ENCODE measurements at places on chromosomes 7 and 10.

DNA sequence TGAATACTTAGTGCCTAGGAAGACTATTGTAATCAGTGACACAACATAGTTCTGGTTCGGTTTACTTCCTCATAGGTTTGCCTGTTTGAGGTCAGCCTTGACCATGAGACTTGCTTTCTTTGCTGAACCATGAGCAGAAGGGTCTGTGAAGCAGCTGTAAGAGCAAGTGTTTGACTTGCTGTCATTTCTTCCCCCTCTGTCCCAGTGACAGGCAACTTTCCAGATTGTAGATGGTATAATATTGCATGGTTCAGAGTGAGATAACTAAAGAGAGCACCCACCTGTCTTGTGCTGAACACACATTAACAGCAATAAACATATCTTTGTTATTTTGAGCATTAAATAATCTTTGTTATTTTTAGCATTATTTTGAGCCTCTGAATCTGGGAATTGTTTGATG, 9.3 kb upstream of the RTKN2 start:
- DNase-seq = no peak

DNA sequence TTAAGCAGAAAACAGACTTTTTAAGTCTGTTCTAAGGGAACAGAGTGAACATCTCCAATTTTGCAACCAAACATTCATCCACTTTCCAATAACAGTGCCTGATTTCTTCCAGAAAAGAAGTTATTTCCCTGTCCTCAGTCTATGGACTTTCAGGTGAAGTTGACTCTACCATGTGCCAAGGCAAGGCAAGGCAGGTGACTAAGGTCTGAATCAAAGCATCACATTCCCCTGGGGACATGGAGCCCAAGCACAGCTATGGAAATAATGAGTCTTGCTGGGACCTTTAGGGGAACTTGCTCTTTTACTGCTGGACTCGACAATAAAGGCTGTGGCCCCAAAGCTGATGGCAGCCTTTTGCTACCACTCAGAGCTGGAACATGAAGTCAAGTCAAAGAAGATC, 182.2 kb downstream of the FGFR2 start:
- DNase-seq = no peak

DNA sequence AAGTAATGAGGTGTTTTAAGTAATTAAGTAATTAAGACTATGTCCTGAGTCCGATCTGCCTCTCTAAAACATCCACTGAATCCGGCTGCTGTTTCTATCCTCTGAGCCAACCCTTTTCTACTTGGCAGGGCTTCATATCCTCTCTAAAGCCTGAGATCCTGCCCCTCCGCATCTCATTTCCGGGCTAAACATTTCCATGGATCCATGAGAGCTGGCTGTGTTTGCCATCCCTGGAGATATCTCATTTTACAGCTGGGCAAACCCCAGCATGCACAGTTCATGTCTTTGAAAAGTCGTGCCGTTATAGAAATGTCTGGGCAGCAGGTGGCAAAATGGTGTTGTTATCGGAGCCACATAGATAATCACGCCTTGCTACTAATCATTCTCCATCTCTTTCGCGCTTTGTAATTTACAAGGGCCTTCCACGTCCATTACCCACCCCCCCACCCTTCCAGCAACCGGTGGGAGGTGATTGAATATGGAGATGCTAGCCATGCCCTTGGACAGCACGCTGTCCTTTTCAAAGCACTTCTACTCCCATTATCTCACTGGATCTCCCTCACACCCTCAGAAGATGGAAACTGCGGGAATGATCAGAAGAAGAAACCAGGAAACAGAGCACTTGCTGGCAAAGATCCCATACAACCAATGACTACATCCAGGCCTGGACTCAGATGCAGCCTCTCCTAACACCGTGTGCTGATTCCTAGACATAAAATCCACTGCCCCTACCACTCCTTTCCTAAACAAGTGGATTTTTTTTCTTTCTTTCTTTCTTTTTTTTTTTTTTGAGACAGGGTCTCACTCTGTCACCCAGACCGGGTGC, 1189.2 kb downstream of the TYW1 start:
- no peak for DNase-seq

GRCh38 chr10:34647160-34647559, 167.9 kb downstream of the PARD3 start:
- no peak for DNase-seq

DNA sequence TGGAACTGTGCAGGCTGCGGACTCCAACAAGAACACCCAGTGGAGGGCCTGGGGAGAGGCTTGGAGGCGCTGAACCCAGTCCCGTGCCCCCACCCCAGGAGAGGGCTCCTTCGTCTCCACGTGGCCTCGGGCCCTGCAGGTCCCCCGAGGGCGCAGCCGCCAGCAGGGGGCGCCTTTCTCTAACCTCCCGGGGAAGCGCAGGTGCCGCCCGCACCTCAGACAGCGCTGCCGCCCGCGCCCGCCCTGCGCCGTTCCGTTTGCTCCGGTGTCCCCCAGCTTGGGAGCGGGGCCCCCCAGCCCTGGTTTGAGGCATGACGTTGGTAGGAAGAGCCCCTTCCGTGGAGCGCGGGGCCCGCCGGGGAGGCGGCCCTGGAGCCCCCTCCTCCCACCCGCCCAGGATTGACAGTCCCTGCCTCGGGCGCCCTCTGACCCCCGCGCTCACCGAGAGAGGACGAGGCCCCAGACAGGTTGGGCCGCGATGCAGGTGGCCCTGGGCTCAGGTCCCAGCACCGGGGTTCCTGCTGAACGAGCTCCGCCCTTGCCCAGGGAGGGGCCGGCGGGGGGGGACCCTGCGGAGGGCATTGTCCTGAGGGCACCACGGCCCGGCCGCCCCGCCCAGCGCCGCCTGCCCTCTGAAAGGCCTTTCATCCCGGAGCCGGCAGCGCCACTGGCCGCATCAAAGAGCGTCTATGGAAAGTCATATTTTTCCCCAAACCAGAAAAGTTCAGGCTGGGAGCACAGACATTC, 42.8 kb downstream of the FOXL3 start:
- DNase-seq = peak; percentile 98

- no peak for DNase-seq
These were observed 5.1 kb downstream of the OIT3 start for GRCh38 chr10:72898616-72899015.

DNA sequence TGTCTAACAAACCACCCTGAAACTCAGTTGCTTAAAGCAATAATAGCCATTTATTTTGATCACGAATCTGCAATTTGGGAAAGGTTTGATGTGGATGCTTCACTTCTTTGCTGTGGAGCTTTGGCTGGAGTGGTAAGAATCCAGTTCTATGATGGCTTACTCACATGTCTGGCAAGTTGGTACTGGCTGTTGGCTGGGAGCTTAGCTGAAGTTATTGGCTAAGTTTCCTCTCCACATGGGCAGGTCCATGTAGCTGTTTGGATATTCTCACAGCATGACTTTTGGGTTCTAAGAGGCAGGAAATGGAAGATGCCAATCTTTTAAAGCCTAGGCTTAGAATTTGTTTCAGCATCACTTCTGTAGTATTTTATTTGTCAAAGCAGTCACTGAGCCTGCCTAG, 277.6 kb upstream of the NRP1 start:
- DNase-seq = no peak

GRCh38 chr10:120365872-120366271, 91.2 kb upstream of the PLPP4 start:
- no peak for DNase-seq

GRCh38 chr10:31918671-31919409, 9.8 kb downstream of the ARHGAP12 start:
- no peak for DNase-seq

DNA sequence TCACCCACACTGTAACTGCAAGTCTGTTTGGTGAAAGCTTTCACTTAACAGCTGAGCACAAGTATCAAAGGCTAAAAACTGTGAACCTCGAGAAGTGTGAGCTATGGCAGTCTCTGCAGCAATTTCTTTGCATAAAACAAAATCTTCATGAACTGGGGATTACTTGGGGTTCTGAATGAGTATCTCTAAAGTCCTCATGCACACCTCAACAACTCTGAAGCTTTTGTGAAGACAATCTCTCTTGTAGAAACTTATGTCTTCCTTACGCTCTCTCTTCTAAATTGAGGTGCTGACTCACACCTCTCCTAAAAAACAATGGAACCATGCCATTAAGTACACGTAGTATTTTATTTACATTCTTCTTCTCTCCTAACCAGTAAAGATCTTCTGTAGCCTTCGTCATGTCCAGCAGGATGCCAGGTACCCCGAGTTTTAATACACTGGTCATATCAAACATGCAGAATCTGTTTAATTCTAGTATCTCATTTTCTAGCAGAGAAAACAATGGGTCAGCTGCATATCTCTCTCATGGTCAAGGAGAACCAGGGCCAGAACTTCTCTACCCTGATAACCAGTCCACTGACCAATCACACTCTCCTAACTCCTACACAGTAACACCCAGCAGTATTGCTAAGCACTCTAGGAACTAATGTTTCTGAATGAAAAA, 76.9 kb downstream of the UBE2H start:
- no peak for DNase-seq

GRCh38 chr7:25831831-25832411, 320.1 kb upstream of the NFE2L3 start:
- no peak for DNase-seq

DNA sequence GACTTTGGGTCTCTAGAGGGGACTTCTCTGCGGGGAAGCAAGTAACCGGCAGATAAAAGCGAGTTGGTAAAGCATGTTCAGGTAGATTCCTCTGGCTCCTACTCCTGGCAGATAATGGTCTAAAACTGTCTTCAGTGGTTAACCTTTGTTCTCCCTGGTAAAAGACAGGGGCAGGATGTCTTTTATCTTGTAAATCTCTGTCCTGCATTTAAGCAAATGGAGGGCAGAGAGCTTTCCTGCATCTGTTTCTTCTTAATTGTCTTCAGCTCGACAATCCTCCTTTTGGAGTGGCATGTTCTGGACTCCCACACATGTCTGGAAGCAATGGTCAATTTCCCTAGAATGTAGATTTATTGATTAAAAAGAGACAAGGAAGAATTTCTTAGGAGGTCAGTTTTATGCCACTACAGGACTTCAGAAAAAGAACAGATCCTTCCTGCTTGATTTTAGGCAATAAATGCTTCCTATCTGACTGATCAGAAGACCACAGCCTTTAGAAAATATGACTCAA, 16.6 kb downstream of the C7orf33 start:
- DNase-seq = no peak

GRCh38 chr7:80088705-80089104, 45.9 kb upstream of the GNAI1 start:
- no peak for DNase-seq

DNA sequence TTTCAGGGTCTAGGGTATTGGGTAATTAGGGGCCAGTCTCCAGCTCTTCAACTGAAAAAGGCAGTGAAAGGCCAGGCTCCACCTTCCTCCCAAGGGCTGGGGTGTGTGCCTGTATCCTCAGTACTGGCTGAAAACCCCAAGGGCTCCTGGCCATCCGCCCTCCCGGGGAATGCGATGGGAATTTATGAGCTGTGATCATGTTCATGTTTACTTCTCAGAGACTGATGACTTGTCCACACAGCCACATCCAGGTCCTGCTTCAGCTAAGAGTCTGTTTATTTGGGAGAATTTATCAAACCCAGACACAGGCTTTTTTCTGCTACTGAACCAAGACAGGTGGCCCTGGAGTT, 91.7 kb downstream of the CCDC3 start:
- no peak for DNase-seq

DNA sequence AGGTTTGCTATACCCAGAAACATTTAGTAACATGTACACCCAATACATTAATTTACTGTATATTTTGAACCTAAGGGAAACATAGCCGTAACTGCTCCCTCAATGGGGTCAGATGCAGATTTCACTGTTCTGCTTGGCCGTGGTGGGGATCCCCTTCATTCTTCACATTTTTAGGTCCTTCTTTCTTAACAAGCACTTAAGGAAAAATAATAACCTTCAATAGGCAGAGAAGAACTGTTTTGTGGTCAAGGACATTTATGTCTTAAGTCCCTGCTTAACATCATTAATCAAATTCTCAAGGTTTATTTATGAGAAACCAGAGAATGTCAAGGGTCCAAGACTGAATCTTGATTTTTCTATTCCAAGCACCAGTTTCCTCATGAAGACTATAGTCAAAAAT, 592.1 kb upstream of the ANKRD30A start:
- DNase-seq = no peak

DNA sequence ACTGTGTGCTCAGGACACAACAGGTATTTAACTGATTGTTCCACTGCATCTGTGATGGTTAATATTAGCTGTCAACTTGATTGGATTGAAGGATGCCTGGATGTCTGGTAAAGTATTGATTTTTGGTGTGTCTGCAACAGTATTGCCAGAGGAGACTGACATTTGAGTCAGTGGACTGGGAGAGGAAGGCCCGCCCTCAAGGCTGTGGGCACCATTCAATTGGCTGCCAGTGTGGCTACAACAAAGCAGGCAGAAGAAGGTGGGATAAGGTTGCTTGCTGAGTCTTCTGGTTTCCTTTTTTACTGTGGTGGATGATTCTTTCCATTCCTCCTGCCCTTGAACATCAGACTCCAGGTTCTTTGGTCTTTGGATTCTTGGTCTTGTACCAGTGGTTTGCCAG, 137.1 kb upstream of the FAM13C start:
- DNase-seq = no peak

DNA sequence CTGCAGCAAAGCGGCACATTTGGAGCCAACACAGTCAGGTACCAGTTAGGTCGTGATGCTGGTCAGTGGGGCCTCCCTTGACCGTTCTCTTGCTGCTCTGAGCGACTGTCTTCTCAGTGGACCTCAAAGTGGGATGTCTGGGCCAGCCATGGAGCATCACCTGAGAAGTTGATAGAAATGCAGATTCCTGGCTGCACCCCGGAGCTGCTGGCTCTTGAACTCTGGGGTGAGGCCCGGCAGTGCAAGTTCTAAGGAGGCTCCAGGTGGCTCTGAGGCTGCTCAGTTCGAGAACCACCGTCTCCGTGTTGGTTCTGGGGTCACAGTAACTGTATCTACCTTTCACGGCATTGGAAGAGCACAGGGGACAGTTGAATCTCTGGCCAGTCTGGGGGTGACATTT, 147.5 kb downstream of the WDR37 start:
- DNase-seq = no peak

GRCh38 chr7:142372727-142373126, 114.9 kb upstream of the PRSS58 start:
- DNase-seq = no peak

- no peak for DNase-seq
These were observed 123.5 kb upstream of the EGR2 start for GRCh38 chr10:62939698-62940097.

- no peak for DNase-seq
These were observed 165.2 kb downstream of the CALCR start for GRCh38 chr7:93409324-93409723.
